ENCODE measurements at places on chromosomes 16 and 17. TPM values are rescaled to one million over a fixed set of nuclear protein-coding genes. Genes with fewer than 3 reads are reported as not detected.
A peak's percentile ranks its signal among the peaks of the same experiment; 100 is the strongest.

DNA sequence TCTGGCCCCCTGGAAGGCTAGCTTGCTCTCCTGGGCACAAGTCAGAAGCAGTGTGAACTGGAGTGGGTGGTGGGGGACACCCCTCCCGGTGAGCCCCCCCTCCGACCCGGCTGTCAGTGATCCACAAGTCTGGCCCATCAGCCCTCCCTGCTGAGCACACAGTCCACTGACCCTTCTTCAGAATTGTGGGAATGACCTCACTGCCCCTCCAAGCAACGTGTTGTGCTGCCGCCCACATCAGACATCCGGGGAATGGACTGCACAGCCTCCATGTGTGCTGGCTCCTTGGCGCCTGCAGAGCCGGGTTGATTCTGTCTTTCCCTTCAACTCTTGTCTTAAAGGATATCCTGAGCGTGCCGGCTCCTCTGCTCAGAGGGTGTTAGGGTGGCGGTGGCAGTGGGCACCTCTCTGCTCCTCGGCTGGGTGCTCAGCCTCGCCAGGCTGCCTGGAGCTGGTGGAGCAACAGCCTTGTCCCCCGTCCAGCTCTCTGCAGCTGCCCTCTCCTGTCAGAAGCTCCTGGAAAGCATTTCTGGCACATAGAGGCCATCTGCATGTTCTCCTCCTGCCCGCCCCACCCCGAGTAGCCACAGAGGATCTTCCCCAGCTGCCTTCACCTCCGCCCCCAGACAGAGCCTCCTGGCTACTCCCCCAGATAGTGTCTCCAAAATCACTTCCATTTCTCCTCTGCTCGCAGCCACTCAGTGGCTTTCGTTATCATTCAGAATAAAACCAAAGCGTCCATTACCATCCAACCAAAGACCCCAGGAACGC is 19.8 kb downstream of the NPTX1 start:
- DNase-seq: no peak

Gene ATP2A1
- total RNA-seq: 0.89 TPM

GRCh38 chr17:36149296-36149820 is 27.1 kb downstream of the TBC1D3B start:
- peak; percentile 63 for DNase-seq

GRCh38 chr16:74852500-74852875 is 77.9 kb upstream of the FA2H start:
- DNase-seq: no peak

- no peak for DNase-seq
These were observed 345.4 kb downstream of the SOX9 start for GRCh38 chr17:72466199-72466598.

Gene KRTAP2-3
- not detected for total RNA-seq

DNA sequence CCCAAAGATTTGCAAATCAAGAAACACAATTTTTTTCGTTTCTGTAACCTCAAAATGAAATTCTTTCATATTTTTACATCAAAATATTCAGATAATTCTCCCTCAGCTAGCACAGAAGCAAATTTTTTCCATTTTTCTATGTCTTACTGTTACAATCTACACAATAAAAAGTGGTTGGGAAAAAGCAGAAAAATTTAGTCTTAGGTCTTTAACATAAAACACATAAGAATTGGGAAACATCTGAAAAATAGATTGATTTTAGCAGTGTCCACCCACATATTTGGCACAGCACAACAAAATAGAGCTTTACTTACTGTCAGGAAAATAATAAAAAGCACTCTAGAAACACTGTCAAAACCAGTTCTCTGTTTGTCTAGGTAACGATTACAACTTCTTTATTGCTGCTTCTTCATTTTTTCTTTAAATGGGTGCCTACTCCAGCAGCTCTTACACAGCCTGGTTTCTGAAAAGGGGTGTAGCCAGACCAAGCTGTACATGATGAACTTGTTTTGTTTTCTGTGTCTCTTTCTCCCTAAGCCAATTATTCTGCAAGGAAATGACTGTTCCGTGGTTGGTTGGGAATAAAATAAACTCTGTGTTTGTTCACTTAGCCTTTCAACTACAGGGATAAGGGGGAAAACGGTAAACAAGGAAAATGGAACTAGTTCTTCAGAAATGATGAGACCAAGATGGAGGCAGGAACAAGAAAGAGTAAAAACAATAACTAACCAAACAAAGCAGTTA is at the start of gene ABCA6:
Gene ABCA6 (minus strand): TSS at position 465 of the 744 bp plus-strand sequence. CDS start 1,192 bp downstream, outside the sequence.
- DNase-seq: no peak

DNA sequence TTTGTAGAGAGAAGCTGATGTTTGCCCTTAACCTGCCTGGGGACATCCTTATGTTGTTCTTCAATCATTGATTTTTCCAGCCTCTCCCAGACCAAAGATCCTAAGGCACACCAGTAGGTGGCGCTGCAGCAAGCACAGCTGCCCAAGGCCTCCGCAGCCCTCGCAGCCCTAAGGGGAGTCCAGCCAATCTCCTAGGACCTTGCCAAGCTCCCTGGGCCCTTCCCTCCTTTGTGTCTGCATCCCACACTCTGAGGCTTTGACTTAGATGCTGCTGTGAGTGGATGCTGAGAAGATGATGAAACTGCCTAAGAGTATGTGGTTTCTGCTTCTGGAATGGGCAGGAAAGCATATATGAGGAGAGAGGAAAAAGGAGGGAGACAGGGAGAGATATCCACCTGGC is 47.1 kb downstream of the SPACA3 start:
- DNase-seq: peak; percentile 69

GRCh38 chr17:59832883-59833379 is 59.8 kb downstream of the TUBD1 start:
- DNase-seq: no peak

DNA sequence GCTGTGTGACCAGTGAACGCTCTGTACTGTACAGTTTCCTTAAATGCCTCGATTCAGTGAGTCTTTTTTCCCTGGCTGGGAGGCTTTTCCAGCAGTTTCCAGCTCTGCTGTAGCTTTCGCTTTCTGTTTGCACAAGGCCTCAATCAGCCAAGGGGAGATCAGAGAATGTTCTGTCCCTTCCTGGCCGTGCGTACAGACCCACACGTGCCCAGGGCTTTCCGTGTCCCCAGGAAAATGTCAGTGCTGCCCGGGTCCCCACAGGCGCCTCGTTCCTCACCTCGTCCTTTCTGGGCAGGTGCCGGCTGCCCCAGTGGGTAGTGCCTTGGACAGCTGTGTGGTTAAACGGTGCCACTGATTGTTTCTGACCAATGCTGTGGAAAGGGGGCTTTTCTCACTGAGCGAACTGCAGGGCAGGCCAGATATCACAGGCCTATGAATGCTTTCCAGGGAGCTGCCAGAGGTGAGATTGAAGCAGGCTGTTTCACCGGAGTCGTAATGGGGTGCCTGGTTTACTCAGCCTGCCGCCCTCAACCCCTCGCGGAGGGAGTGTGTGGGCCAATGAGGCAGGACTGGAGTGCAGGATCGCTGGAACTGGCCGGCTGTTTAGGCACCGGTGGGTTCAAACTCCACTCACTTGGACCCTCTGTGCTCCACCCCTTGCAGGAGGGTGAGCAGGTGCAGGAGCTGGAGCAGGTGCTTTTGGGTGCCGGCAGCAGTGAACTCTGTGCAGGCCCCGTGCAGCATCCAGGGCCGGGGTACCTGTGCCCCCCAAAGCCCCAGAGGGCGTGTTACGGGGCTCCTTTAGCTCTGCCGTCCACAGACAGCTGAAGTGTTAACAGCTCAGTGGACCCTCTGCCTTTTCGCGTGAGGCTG is 44.4 kb downstream of the ZNF778 start:
- DNase-seq: no peak

Gene NTN3
- total RNA-seq: 0.36 TPM

DNA sequence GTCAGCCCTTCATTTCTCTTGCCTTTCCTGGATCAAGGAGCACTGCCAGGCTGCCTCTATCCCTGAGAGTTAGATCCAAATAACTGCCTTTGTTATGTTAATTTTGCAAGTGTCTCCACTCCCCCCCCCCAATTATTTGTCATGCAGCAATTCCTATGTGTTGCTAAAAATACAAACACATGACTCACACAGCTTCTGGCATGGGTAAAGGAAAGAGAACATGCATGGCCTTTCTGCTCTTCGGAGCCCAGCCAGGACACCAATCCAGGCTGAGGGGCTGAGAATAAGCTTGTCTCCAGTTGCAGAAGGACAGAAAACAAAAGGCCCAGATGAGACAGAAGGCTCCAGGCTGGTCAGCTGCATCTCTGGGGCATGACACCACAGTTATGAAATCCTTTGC is 148.0 kb upstream of the TNRC6C start:
- no peak for DNase-seq

- DNase-seq: peak; percentile 70
These were observed 491 bp downstream of the IST1 start for GRCh38 chr16:71895679-71896365.

Gene GPT2
- 37.1 TPM for total RNA-seq

- no peak for DNase-seq
These were observed 34.0 kb downstream of the UBE2G1 start for GRCh38 chr17:4332296-4332970.

DNA sequence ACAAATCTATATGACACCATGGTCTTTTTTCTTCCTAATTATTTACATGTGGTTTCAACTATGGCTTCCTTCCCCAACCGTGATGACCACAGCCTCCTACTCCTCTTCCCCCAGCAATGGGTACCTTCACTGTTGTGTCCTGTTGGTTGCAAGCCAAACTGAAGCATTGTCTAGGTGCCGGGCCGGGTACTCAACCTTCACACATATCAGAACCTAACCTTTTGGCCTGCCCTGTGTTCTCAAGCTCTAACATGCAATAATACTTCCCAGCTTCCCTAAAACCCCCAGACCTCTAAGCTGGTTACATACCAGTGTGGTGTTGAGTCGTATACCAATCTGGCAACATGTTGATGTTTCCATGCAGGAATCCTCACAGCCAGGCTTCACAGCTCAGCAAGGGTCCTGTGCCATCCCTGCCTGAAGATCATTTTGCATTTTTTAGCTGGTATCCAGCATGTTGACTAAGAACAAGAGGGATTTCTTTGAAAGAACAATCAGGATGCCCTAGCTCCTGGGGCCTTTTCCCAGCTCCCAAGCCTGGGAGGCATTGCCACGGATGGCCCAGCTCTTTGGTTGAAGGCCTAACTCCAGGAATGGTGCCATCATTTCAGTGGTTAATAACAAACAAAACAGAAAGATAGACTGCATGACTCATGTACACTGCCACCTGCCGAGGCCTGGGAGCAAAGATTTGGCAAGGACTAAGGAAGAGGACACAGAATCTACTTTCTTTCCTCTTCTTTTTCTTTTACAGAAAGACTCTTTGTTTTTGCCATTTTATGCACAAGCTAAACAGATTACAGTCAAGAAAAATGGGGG is 373.7 kb upstream of the SALL1 start:
- no peak for DNase-seq

GRCh38 chr16:66925322-66925840 is at the start of gene RRAD:
RRAD (minus strand) TSS chr16:66925535; CDS start chr16:66925179, 356 bp downstream.
- DNase-seq: peak; percentile 68

Gene FNDC8
- not detected for total RNA-seq

DNA sequence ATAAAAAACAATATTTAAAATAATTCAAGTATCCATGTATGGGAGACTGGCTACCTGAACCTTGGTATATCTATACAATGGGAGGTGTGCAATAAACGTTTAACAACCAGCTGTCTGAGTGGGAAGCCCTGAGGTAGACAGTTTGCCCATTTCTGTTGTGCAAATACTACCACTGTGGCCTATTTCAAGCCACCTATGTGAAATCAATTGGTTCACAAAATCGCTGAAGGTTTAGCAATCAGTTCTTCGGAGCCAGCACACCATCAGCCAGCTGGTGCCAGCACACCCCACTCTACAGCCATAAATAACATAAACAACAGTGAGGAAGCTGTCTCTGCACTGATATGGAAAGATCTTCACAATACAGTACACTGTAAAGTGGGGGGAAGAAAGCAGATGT is 46.7 kb upstream of the KDM8 start:
- no peak for DNase-seq

GRCh38 chr16:88730632-88731607 is 24.6 kb downstream of the CTU2 start:
- no peak for DNase-seq

- DNase-seq: no peak
These were observed 53.4 kb downstream of the EMP2 start for GRCh38 chr16:10526962-10527361.

DNA sequence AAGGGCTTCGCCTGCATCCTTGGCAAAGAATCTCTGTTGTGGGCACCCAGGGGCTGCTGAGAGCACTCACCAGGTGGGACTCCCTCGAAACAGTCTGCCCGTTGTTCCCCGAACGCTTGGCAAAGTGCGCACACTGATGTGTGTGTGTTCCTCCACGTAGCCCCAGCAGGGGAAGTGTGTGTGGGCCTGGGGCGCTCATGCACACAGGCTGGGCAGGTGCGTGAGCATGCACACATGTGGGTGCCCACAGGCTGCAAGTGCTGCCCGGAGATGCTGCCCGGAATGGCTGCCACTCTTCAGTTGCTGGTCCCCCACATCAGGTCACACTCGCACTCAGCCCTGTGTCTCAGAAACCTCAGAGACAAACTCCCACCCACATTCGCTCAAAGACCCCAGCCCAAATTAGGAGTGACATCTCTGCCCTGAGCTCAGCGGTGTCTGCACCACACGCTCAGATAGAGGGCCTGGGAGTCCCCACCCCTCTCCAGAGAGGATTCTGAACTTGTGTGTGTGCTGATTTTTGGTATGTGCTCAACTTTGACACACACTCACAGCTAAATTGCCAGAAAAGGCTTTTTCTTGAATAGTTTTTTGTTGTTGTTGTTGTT is 119.4 kb downstream of the MGAT5B start:
- DNase-seq: no peak

Gene SPNS2
- total RNA-seq: 31.6 TPM

- no peak for DNase-seq
These were observed 27.9 kb upstream of the CMIP start for GRCh38 chr16:81416749-81417148.

GRCh38 chr17:61723914-61724313 is 132.9 kb upstream of the NACA2 start:
- DNase-seq: no peak

DNA sequence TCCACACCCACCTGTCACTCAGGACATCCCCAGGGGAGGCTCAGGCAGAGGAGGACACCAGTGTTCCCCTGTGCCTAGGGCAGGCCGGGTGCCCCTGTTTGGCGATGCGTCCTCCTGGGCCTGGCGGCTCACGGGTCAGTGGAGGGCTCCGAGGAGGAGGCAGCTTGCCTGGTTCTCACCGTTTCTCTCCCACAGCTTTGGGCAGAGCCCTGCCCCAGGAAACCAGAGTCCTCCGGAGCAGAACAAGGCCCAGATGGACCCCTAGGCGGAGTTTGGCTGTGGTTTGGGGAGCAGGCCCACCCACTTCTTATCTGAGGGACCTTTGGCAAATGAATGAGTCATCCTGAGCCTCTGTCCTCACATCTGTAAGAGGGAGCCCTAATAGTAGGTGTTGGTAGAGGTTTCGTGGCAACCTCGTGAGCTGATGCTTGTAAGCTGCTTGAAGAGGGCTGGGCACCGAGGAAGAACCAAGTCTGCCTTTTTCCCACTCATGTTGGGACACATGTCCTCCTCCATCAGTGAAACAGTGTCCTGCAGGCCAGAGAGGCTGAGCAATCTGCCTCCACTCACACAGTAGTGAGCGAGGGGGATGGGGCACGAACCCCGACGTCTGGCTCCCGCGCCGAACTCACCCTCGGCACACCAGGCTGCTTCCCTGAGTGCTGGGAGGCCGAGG is 247.0 kb upstream of the CIBAR2 start:
- no peak for DNase-seq

GRCh38 chr17:8122924-8123694 is 797 bp downstream of the HES7 start:
- peak; percentile 70 for DNase-seq

- DNase-seq: no peak
These were observed 6.9 kb downstream of the MYH10 start for GRCh38 chr17:8623591-8623990.

GRCh38 chr17:56172517-56172982 is 19.3 kb downstream of the ANKFN1 start:
- DNase-seq: no peak
